ENCODE measurements at places on chromosomes 1 and 21.

DNA sequence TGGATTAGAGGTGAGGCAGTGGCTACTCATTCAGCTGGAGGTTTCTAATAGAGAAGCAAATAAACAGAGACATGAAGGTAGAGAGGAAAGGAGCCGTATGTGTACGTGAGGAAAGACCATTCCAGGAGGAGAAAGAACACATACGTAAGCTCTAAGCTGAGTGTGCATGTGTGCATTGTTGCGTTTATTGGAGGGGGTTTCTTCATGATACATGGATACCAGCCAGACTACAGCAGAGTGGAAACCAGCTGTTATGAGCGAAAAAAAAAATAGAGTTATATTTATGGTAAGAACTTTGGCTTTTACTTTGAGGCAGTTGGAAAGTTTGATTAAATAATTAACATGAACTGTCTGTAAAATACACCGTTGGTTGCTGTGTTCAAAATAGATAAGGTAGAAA lies 173.4 kb upstream of the RGS18 start:
- no peak for DNase-seq

GRCh38 chr1:66752000-66752592 lies at the start of gene DYNLT5:
Gene DYNLT5 (plus strand): TSS chr1:66752459. CDS start chr1:66754659, 2,200 bp downstream.
- DNase-seq, result peak; percentile 73

DNA sequence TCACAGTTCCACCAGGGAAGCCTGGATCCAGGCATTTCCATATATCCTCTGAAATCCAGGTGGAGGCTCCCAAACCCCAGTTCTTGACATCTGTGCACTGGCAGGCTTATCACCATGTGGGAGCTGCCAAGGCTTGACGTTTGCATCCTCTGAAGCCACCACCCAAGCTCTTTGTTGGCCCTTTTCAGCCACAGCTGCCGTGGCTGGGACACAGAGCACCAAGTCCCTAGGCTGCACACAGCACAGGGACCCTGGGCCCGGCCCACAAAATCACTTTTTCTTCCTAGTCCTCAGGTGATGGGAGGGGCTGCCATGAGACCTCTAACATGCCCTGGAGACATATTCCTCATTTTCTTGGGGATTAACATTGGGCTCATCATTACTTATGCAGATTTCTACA lies 22.3 kb downstream of the RNPC3 start:
- DNase-seq, result no peak

GRCh38 chr1:43269627-43270375 lies at the start of gene TMEM125:
Gene TMEM125 (plus strand): TSS chr1:43269983. CDS start chr1:43272723, 2,740 bp downstream.
- no peak for DNase-seq

GRCh38 chr1:96901783-96902363 lies 180.3 kb downstream of the PTBP2 start:
- no peak for DNase-seq

DNA sequence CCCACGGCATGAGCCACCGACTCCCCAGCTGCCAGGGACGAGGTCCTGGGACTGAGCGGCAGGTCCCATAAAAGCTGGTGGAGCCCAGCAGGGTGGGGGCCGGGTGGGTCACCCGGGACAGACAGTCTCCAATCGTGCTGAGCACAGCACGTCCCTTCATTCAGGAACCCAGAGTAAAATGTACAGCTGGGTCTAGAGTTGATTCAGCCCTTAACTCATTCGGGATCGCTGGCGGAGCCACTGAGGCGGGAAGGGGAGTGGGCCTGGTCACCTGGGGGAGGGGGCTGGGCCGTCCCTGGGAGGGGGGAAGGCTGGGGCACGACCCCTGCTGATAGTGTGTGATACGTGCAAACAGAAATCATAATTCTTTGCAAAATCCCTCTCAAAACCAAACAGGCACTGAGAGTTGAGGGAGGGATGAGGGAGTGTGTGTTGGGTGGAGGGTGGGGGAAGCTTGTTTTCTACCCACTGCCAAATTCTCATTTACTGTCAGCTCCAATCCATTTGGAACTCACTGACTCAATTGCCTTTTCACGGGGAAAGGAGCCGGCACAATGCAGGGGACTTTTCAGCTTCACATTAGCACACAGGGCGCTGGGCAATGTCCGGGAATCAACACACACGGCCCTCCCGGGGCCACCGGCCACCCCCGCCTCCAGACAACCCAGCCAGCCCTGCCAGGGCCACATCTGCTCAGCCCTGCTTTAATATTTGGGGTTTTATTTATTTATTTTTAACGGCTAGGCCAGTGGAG lies 13.8 kb downstream of the CASZ1 start:
- DNase-seq, result no peak

DNA sequence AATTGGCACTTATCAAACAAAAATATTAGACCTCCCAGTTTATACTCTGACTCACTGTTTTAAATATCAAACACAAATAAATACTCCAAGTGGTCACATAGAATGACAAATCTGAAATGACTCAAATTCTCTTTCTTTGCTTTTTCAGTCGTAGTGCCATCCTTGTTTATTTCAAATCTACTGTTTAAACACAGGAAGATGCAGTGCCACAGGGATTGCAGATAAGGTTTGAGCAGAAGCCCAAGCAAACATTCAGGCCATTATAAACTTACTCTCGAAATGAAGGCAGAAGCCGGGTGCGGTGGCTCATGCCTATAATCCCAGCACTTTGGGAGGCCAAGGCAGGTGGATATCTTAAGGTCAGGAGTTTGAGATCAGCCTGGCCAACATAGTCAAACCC lies 255.4 kb upstream of the PLXNA2 start:
- no peak for DNase-seq

- DNase-seq, result peak; percentile 84
Measured at GRCh38 chr1:230090194-230090711, 23.2 kb downstream of the GALNT2 start.

DNA sequence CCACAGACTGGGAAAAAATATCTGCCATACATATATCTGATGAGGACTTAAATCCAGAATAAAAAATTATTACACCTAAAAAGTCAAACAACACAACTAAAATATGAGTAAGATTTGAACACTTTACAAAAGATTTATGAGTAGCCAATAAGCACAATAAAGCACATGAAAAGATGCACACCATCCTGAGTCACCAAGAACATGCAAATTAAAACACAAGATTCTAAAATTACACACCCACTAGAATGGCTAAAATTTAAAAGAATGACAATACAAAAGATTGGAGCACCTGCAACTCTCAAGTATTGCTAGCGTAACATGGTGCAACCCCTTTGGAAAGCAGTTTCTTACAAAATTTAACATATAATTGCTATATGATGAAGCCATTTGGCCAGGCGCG lies 30.9 kb downstream of the DENND2C start:
- no peak for DNase-seq

DNA sequence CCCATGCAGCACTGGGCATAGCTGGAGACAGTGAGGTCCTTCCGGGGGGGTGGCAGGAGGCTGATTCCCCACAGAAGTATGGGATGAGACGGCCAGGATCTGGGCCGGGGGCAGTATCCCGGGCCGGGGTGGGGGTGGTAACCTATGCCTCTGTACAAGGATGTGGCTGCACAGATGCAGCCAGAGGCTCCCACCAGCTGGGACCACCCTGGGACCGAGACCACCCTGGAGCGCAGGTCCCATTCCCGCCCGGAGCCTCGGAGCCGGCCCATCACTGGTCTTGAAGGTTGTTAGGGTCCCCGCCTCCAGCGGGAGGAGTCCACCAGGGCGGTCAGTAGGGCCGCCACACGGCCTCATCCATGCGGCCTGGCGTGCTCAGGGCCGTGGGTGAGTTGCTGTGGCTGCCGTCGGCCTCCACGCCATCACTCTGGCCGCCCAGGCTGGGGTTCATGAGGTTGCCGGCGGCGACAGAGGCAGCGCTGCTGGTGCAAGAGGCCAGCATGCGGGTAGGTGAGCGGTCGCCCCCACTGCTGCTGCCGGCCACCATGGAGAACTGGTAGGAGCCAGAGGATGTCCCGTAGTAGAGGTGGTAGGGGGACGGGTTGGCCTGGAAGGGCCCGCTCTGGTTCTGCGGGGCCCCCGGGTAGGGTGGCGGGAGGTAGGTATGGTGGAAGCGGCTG lies 28.1 kb downstream of the RUNX3 start:
- no peak for DNase-seq

DNA sequence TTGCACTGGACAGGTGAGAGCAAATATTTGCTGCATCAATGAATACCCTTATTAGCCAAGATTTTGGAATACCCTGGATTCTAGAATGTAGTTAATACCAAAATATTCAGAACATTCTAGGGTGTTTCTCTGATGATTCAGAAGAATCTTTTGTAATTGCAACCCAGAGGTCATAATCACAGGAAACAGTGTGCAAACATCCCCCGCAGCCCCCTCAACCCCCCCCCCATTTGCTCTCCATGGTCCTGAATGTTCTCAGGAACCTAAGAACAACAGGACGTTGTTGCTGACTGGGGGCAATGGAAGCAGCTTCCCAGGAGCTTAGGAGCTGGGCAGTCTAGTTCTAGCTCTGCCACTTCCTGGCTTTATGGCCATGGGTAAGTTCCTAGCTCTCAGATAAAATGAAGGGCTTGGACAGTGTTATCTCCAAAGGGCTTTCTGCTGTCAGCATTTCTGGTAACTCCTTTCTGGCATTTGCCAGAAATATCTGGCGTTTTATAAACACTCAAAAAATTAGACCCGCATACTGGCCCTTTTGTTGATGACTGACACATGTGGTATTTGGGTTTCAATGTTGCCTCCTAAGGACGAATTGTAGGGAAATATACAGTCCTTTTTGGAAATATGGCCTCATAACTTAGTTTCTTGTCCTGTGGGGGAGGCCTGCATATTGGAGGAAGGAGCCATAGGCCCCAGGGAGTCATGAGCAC lies 178.6 kb downstream of the RRAGC start:
- peak; percentile 9 for DNase-seq

DNA sequence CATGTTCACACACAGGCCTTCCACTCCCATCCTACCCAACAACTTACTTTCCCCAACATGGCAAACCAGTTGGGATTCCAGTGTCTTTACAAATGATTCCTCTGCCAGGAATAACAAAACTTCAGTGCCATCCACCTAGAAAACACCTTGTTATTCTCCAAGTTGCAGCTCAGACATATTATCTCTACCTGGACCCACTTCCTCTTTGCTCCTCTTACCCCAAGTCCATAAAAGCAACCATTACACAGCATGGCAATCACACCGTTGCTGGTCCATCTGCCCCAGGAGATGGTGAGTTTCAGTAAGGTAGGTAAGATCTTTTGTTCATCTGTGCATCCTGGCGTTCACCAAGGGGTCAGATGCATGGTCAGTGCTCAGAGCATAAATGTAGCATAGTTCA lies 66.0 kb upstream of the CSF1 start:
- no peak for DNase-seq

DNA sequence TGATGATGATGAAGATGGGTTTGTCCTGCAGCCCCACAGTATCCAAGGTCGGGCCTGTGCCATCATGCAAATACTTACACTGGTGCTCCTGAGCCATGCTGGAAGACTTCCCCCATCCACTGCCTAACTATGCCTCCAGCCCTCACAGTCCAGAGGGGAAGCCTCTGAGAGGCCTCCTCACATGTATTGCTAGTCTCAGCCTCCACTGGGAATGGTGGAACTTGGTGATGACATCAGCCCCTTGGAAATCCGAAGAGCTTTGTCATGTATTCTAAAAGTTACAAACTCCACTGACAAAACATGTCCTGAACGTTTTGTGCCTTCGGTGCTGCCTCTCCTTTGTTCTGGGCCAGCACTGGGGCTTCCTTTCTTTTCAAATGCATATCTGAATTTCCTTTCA lies 61.1 kb upstream of the DMRTB1 start:
- DNase-seq, result no peak

GRCh38 chr1:205481629-205482151 lies 22.8 kb upstream of the CDK18 start:
- no peak for DNase-seq

DNA sequence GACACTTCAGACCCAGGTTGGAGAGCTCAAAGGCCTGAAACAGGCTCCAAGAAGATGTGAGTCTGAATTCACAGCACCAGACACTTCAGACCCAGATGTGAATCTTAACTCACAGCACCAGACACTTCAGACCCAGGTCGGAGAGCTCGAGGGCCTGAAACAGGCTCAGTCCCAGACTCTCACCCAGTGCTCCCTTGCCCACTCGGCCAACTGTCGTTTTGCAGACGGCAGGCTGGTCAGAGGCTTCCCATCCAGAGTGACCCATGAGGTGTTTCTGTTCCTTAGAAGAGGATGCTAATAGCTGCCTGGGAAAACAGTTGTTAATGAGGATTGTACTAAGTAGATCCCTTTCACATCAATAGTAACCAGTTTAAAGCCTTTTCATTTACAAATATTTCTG lies 88.4 kb downstream of the ADARB1 start:
- no peak for DNase-seq

GRCh38 chr21:34185026-34185750 lies 111.8 kb downstream of the MRPS6 start:
- no peak for DNase-seq

DNA sequence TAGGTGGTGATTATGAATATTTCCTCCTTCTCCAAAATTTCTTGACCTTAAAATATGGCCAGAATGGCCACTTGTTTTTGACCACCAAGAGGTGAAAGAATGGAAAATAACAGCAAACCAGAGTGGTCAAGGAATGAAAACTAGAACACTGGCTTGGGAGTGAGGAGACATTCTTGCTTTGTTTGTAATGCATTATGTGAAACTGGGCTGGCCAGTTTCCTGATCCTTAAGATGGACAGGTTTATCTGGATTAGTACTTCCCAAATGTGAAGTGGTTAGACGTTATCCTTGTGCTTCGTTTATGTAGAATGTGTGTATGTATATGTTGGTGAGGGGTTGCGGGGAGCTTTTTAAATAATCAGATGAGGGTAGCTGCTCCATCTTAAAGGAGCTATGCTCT lies 12.8 kb downstream of the PLA2G4A start:
- no peak for DNase-seq

GRCh38 chr1:170225781-170226530 lies 80.2 kb downstream of the NTMT2 start:
- DNase-seq, result no peak

GRCh38 chr21:37711286-37711829 lies 204.9 kb downstream of the KCNJ6 start:
- no peak for DNase-seq

- DNase-seq, result no peak
Measured at GRCh38 chr1:1124786-1125642, 9.1 kb upstream of the C1orf159 start.

- no peak for DNase-seq
Measured at GRCh38 chr1:207455183-207455754, 1.1 kb downstream of the CR2 start.

- no peak for DNase-seq
Measured at GRCh38 chr1:157551694-157552693, at the start of gene FCRL5. Gene FCRL5 (minus strand): TSS chr1:157552515. CDS start chr1:157552362, 153 bp downstream.

GRCh38 chr1:24442764-24443163 lies 27.2 kb downstream of the NIPAL3 start:
- no peak for DNase-seq

All from ELR (cell line).